ENCODE measurements at places on chromosomes 2 and 18. TPM values are rescaled to one million over a fixed set of nuclear protein-coding genes. Genes with fewer than 3 reads are reported as not detected.

The TSGA10 gene
- 2.7 TPM for total RNA-seq

The CNTNAP5 gene
- not detected for total RNA-seq

The FKBP1B gene
- total RNA-seq: 11.2 TPM

The MOCOS gene
- total RNA-seq: 0.53 TPM

The GPN1 gene
- total RNA-seq: 55.2 TPM

The FIGN gene
- 6.5 TPM for total RNA-seq

The FARP2 gene
- total RNA-seq: 45.5 TPM

The PIKFYVE gene
- total RNA-seq: 52.9 TPM

The TNFRSF11A gene
- 5.5 TPM for total RNA-seq

The AAK1 gene
- total RNA-seq: 174 TPM

The ALLC gene
- not detected for total RNA-seq

The OTX1 gene
- total RNA-seq: 0.27 TPM

The SLC38A11 gene
- not detected for total RNA-seq

The PXDN gene
- total RNA-seq: 149 TPM

The BOLL gene
- not detected for total RNA-seq

The ASAP2 gene
- total RNA-seq: 121 TPM

The ACVR1C gene
- total RNA-seq: under 0.01 TPM

The GALNT14 gene
- 2.4 TPM for total RNA-seq

The CBLN2 gene
- total RNA-seq: 0.27 TPM

The MFSD6 gene
- 10.0 TPM for total RNA-seq

The RAPH1 gene
- 93.6 TPM for total RNA-seq

The NAB1 gene
- total RNA-seq: 28.1 TPM

The CKAP2L gene
- 21.8 TPM for total RNA-seq

The ZC3H8 gene
- total RNA-seq: 28.6 TPM

The PFN4 gene
- total RNA-seq: 0.72 TPM

The AOX1 gene
- total RNA-seq: 8.6 TPM

The SPP2 gene
- total RNA-seq: not detected

The ZNF513 gene
- 10.7 TPM for total RNA-seq

The IL1RN gene
- total RNA-seq: not detected

The GLI2 gene
- 0.13 TPM for total RNA-seq

The EDAR gene
- not detected for total RNA-seq

The CAPN14 gene
- total RNA-seq: under 0.01 TPM

The OSR1 gene
- 0.07 TPM for total RNA-seq

The CDH19 gene
- total RNA-seq: not detected

The EFHD1 gene
- total RNA-seq: not detected

The LAPTM4A gene
- total RNA-seq: 111 TPM

The SERTAD2 gene
- 15.1 TPM for total RNA-seq

The UNC50 gene
- 40.1 TPM for total RNA-seq

The PROKR1 gene
- not detected for total RNA-seq

The CYP27A1 gene
- 4.1 TPM for total RNA-seq

The SGPP2 gene
- total RNA-seq: not detected

The RAB6C gene
- total RNA-seq: not detected

The WNT6 gene
- not detected for total RNA-seq

The SSB gene
- total RNA-seq: 171 TPM

The NYAP2 gene
- total RNA-seq: not detected

The OTOF gene
- total RNA-seq: under 0.01 TPM

The TNS1 gene
- total RNA-seq: 38.2 TPM

The TUBA3D gene
- total RNA-seq: not detected

The GLB1L gene
- 5.0 TPM for total RNA-seq

The AGAP1 gene
- total RNA-seq: 17.6 TPM

The FHOD3 gene
- not detected for total RNA-seq

The B4GALT6 gene
- total RNA-seq: 23.7 TPM

The UGT1A1 gene
- total RNA-seq: not detected

The ASIC4 gene
- not detected for total RNA-seq

The CD8B2 gene
- total RNA-seq: not detected
